ENCODE measurements at places on chromosomes 1 and 21.

DNA sequence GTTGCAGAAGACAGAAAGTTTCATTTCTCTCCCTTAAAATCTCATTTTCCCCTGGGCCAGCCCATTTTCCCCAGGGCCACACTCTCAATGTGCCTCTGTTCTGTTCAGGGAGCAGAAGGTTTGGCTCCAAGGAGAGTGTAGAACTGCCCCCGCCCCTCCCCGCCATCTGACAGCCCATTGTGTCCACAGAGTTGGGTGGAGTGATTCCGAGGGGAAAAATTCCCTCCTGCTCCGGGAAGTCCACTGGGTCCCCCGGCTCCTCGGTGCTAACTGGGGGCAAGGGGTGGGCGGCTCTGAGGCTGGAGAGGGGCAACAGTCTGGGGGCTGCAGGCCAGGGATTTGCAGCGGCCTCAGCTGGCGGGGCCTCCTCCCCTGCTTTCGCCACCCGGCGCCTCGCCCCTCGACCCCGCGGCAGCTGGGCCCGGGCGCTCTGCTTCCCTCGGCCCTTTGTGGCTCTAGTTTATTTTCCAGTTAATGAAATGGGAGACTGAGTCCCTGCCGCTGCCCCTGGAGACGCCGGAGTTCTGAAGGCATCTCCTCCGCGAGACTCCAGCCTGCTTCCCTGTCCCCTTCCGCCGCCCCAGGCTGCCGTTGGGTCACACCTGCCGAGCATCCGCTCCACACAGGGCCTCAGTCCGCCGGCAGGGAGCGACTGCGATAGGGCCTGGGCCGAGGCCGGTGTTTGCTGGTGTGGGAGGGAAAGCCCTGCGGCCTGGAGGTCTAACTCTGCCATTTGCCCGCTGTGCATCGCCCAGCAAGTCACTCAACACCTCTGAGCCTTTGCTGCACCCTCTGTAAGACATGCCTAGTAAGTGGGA is 14.7 kb upstream of the KIRREL1 start:
- no peak for DNase-seq

GRCh38 chr1:23793018-23793781 is 2.3 kb downstream of the LYPLA2 start:
- peak; percentile 60 for DNase-seq

DNA sequence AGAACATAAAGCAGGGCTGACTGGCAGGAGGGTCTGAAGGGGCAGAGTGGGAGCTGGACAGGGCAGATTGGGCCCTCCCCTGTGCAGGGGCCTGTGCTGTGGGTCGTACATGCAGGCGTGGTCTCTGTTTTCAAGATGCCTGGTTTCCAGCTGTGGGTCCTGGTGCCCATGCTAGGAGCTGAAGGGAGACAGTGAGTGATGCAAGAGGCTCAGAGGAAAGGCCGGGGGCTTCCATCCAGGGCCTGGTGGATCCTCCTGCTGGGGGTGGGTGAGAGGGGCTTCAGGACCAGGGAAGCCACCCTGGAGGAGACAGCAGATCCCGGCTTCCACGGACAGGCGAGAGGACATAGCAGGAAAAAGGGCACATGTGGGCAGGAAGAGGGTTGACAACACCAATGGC is 349.0 kb upstream of the VAMP3 start:
- DNase-seq = no peak

DNA sequence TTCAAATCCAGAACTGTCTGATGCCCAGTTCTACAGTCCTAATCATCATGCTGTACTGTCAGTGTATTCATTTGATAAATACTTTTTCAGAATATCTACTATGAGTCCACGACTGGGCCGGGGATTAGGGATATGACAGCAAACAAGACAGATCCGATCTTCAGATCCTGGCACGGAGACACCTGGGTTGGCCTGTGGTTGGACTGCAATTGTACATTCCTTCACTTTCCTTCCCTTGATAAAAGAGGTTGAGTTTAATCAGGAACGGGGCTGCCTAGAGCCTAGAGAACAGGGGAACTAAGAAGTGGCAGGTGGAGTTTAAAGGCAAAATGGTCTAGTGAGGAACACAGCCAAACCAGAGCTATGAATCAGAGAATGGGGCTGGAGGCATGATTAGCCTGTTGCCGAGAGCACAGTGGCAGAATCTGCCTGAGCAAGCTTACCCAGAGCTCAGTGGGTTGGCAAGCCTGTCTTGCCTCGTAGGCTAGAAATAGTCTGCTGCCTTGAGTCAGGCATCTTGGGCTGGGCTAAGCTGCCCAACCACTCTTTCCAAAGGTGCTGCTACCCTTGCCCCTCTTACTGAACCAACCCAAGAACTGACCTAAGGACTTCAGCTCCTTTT is 38.1 kb upstream of the PTCH2 start:
- DNase-seq = peak; percentile 78

DNA sequence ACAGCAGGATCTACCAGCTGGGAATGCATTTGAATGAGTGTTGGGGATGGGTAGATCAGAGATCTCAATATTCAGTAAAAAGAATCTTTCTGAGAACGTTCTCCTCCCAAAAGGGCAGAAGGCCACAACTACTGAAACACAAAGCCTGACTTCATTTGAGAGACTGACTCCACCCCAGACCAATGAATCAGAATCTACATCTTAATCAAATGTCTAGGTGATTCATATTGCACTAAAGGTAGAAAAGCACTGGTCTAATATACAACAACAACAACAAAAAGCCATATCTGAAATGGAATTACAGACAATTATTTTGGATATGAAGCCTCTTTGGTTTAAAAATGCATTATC is 123.9 kb downstream of the SMYD3 start:
- peak; percentile 15 for DNase-seq

GRCh38 chr1:43659212-43660166 is 9.5 kb downstream of the KDM4A start:
- no peak for DNase-seq

- peak; percentile 67 for DNase-seq
These were observed 6.7 kb upstream of the WNT2B start for GRCh38 chr1:112501810-112502641.

DNA sequence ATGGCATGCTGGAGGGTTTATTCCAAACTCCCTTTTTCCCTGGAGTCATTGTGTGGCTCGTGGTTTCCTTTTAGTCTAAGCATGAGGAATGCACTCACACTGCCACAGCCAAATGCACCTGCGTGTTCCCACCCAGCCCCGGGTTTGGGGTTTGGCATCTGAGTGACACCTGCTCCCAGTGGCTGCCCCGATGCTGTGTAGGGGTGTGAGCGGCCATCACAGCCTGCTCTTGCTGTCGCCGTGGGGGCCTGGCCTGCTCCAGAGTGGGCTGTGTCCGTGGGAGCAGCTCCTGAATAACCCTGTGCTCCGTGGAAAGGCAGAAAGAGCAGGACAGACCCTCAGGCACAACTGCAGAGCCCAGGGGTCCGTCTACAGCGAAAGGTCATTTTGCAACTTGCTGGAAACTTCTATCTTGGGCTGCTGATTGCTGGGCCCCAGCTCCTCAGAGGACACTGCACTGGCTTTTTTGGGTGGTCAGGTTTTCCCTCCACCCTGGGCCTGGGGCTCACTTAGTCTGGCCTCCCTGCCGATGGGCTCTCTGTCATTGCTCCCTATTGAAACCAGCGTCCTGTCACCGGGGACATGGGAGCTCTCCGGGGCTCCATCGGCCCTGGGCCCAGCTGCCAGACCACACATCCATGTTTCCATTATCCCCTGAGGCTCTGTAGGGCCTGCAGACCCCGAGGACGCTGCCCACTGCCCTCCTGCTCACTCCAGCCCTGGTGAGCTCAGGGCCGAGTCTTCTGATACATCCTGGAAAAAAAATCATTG is 74.1 kb downstream of the AJAP1 start:
- DNase-seq = no peak

DNA sequence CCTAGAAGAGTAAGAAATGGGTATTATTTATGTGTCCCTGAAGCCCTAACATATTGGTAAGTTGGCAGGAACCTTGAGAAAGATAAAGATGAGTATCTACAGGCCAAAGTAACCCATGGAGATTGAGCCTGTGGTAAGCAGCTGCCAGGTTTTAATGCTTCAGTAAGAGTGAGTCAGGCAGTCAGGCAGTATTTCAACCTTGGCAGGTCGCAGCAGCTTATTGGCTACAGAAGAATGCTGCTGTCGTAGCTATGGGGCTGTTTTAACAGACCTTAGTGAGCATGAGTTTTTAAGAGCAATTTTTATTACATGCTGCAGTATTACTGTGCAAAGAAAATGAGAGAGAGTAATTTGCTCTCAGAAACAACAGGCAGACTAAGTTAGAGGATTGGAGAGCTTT is 10.3 kb upstream of the SLC30A10 start:
- peak; percentile 66 for DNase-seq

DNA sequence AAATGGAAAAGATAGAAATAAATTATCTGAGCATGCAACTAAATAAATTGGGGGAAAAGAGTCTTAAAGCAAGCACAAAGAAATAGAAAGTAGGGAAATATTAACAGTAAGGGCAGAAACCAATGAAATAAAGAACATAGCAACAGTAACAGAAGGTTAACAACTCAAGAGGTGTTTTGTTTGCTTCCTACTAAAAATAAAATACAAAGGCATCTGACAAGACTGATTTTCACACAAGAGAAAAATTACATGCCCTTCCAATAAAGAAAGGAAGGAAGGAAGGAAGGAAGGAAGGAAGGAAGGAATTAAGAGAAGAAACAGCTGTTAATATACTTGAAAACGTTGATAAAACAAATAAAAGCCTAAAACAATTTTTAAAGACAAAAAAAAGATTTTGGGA is 240.2 kb downstream of the SEC16B start:
- DNase-seq = no peak

DNA sequence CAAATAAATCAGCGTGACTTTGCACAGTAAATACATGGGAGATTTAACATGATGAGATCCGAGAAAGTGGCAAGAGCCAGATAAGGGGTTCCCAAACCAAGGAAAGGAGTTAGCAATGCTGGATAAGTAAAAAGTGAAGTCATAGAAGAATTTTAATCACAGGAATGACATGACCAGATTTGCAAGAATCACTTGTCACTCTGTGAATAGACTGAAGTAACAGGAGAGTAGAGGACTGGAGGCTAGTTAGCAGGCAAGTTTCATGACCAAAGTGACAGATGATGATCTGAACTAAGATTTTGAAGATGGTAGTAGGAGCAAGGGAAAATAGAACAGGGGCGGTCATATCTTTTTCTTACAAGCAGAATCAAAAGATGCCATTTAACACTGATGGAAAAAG is 8.4 kb downstream of the CFH start:
- DNase-seq = no peak
